ENCODE measurements at places on chromosomes 2 and 18. TPM values are rescaled to one million over a fixed set of nuclear protein-coding genes. Genes with fewer than 3 reads are reported as not detected.

Gene IL1A
- polyA plus RNA-seq = 0.31 TPM

Gene ALPG
- polyA plus RNA-seq = not detected

Gene BOLL
- polyA plus RNA-seq = not detected

Gene OTOS
- polyA plus RNA-seq = 0.31 TPM

Gene NT5C1B
- polyA plus RNA-seq = 0.69 TPM

Gene RPIA
- 34.8 TPM for polyA plus RNA-seq

Gene CNDP1
- polyA plus RNA-seq = 0.73 TPM

Gene TMEM247
- polyA plus RNA-seq = not detected

Gene CRYGC
- polyA plus RNA-seq = not detected

Gene TUBB8B
- 0.51 TPM for polyA plus RNA-seq

Gene ITGA6
- polyA plus RNA-seq = 125 TPM

Gene SERPINB4
- polyA plus RNA-seq = not detected

Gene KCNF1
- 1.5 TPM for polyA plus RNA-seq

Gene SERPINB5
- not detected for polyA plus RNA-seq

Gene HRH4
- 0.20 TPM for polyA plus RNA-seq

Gene GPN1
- 61.3 TPM for polyA plus RNA-seq

Gene LYG1
- 2.7 TPM for polyA plus RNA-seq

Gene PLCL1
- polyA plus RNA-seq = 22.5 TPM

Gene SOX11
- polyA plus RNA-seq = 17.7 TPM

Gene CIDEA
- polyA plus RNA-seq = not detected

Gene MLPH
- 3.1 TPM for polyA plus RNA-seq

Gene WNT10A
- polyA plus RNA-seq = 1.4 TPM

Gene RESP18
- polyA plus RNA-seq = not detected

Gene ELOA2
- not detected for polyA plus RNA-seq

Gene NXPH2
- 6.7 TPM for polyA plus RNA-seq

Gene TMEM163
- 1.3 TPM for polyA plus RNA-seq

Gene TEX44
- not detected for polyA plus RNA-seq

Gene NTSR2
- not detected for polyA plus RNA-seq

Gene TP53I3
- polyA plus RNA-seq = 48.1 TPM

Measured in right renal pelvis (tissue), 4 donors.